ENCODE measurements at places on chromosomes 5 and 9. TPM values are rescaled to one million over a fixed set of nuclear protein-coding genes. Genes with fewer than 3 reads are reported as not detected.

- no peak for DNase-seq
Observed at GRCh38 chr5:178644826-178645545, 18.1 kb upstream of the CLK4 start.

GRCh38 chr9:34555002-34555348 is 32.2 kb upstream of the ENHO start:
- DNase-seq, result no peak

DNA sequence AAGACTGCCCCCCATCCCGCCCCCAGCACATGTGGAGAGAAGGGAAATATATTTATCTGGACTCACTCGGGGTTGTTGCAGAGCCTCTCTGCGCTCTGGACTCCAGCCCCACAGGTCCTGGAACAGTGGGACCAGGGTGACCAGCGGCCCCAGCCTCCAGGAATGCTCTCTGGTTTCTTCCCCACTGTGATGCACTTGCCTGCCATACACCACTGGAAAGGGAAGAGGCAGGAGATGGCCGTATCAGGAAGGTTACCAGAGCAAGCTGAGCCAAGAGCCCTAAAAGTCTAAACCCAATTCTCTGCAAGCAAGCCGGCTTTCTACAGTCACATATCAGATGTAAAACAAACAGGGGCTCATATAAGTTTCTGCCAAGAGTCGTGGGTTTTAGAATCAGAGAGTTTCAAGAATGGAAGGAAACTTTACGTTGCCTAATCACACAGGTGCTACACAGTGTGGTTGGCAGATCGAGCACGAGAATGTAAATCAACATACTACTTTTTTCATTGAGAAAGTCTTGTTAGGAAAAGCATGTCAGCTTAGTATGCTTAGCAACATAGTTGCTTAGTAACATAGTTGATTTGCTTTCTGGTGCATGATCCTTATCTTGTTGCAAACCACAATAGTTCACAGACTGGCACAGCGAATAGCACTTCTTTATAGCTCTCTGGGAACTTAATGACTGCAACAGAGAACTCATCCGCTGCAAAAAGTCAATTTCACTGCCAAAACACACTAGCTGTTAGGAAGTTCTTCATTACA is 201.2 kb downstream of the TARS1 start:
- DNase-seq, result no peak

GRCh38 chr9:121331992-121332685 is 37.9 kb downstream of the STOM start:
- no peak for DNase-seq

- DNase-seq, result no peak
Observed at GRCh38 chr5:55551358-55551757, 16.6 kb upstream of the PLPP1 start.

The CTSV gene
- total RNA-seq, result 6.0 TPM

The KCNIP1 gene
- total RNA-seq, result 0.25 TPM

The ORM1 gene
- total RNA-seq, result not detected

Measured in colonic mucosa (tissue), 4 donors.